ENCODE measurements at places on chromosomes 1 and 21.

DNA sequence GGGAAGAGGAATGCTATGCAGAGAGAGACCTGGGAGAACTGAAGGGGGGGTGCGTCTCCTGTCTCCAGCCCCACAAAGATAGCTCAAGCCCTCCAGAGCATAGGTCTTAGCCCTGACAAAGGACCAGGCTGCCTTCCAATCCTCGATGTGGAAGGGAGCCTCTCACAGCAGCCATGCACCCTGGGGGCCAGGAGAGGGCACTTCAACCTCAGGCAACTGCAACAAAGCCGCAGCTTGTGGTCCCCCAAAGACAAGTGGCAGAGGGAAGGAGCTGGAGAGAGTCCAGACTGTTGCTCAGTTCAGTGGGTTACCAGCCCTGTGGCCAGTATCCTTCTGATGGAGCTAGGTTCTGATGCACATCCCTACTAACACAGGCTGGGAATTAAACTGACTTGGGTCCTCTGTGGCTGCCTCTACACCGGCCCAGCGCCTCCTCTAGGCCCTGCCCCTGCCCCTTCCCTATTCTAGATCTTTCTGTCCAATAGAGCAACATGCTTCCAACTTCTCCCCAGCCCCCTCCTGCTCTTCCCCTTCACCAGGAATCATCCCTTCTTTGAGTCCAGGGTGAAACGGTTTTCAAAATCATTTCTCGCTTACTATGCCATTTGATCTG is 100.7 kb upstream of the SPATA6 start:
- DNase-seq, result peak; percentile 91

- no peak for DNase-seq
Measured at GRCh38 chr1:159877695-159878444, 15.4 kb upstream of the VSIG8 start.

GRCh38 chr1:25442178-25442577 is 11.5 kb downstream of the MACO1 start:
- DNase-seq, result no peak

DNA sequence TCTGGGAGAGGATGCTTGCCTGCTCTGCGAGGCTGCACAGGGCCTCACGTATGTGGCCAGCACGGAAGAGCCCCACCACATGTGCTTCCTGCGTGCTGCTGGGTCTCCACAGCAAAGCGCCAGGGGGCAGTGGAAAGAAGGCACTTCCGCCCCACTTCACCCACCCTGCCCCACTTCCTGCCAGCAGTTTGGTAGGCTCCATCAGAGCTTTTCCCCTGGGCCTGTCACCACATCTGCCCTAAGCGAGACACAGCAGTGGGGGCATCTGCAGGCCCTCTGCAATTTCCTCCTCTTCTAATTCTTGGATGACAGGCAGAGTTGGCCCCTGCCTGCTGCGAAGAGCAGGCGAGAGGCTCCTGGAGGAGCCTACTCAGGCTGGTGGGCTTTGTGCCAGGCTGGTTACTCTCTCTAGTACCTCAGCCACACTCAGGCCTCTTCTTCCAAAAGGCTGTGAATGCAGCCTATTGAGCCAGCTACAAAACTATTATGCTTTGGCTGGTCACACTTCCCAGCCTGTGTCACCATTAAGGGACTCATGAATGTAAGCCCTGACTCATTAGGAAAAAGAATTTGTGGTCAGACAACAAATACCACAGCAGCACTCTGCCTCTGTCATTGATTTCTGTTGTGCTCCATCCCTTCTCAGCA is 25.0 kb downstream of the CD244 start:
- DNase-seq, result peak; percentile 63

DNA sequence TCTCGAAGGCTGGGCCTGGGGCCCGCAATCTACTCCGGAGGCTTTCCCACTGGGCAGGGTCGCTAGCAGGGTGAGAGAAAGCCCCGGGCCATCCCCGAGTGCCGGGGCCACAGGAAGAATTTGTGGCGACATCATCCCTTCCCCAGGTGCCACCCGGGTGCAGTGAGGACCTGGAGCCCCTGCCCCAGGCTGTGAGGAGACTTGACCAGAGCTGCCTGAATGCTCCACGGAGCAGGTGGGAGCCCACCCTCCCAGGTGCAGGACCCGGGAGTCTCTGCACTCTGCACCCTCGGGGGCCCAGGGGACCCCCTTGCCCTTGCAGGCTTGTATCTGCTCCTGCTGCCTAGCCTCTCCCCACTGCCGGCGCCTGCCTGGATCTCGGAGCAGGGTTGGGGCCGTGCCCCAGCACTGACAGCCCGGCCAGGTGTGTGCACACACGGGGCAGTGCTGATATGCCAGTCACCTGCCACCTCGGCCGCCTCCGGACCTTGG is 67.5 kb upstream of the RGS7 start:
- no peak for DNase-seq

DNA sequence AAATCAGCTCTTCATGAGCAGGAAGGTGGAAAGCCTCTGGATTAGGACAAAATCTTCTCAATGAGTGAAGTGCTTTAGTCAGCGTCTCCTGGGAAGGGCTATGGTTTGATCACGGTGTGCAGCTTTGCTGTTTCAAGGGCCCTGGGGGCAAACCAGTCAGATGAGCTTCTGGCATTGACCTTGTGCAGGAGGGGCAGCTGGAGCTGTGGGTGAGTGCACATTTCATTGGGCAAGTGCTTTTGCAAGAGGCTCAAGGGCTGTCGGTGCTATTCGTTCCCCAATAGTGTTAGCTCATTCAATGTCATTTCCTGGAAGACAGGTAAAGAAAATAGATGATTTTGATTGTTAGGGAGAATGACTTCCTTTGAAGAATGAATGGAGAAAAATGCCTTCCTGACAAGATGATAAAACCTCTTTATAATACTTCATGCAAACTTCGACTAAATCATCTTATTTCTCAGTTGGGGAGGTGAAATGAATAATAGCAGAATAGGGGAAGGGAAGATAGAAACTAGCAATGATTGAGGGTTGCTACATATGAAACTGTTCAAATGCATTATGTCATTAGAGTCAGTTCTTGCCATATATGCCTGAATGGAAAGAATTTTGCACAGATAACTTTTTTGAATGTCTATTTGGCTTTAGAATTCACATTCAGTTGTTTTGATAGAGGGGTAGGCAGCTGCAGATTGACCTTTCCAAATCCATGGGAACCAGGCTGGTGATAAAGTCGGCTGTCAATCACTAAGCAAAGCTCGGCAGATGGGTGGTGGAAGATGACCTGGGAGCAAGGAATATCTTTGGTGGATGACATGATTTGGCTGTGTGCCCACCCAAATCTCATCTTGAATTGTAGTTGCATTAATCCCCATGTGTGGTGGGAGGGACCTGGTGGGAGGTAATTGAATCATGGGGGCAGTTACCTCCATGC is 12.9 kb upstream of the DISC1 start:
- DNase-seq, result no peak

DNA sequence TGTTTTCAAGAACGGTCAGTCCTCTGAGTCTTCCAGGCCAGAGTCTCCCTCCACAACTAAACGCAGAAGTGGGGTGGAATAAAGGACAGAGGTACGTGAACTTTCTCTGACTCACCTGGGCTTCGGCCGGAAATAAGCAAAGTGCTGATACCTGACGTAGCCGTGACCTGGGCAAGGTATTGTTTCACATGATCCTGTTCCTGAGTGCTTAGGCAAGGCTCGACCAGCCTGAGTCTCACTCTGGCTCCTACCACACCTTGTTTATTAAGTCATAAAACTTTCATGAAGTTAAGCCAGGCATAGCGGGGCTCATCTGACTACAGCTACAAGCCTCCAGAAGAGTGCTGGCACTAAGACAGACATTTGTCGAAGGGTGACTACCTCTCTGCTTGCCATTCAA is 327.5 kb downstream of the SETD4 start:
- no peak for DNase-seq

DNA sequence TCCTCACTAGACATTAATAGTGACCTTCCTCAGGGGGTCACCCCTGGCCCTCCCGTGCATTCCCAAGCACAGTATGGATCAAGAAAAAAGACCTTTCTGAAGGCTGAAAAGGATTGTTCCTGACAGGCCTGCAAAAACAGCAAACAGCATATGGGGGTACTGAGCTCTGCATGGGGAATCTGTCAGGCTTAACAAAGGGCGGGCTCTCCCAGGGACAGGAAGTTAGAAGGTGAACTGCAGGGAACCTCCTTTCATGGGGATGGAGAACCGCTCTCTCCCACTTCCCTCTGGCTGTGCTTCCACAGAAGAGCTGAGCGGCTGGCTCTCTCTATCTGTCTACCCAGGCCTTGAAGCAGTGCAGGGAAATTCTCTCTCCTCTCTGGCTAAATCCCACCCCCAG is 91.7 kb downstream of the DTL start:
- DNase-seq, result peak; percentile 37

DNA sequence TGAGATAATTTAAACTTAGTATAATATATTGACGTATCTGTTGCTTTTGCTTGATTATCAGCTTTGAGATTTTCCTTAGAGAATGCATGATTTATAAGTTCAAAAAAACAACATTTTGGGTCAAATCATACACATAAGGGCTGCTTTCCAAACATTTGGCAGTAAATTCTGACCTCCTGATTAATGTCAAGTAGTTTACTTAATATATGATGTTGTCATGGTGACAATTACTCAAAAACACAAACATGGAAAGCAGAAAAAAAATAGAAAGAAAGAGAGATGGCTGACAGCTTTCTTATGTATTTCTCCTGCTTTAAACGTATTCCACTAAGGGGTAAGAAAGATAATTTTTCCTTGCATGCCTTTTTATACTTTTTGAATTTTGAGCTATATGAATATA is 258.2 kb upstream of the C1orf105 start:
- peak; percentile 53 for DNase-seq

DNA sequence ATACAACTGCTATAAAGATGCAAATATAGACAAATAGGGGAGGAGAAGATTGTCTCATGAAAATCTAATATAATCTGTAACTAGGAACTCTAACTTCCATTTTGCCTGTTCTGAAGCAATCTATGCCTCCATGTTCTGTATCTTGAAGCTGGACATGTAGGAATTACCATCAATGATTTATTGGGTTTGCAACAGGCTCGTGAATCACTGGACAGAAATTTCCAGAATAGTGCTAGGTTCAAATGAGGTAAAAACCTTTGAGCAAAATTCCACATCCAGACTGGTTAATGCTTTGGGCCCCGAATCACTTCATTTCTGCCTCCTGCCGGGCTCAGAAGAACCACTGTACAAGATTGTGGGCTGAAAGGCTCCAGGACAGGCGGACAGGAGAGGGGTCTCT is 110.7 kb upstream of the CTTNBP2NL start:
- no peak for DNase-seq

DNA sequence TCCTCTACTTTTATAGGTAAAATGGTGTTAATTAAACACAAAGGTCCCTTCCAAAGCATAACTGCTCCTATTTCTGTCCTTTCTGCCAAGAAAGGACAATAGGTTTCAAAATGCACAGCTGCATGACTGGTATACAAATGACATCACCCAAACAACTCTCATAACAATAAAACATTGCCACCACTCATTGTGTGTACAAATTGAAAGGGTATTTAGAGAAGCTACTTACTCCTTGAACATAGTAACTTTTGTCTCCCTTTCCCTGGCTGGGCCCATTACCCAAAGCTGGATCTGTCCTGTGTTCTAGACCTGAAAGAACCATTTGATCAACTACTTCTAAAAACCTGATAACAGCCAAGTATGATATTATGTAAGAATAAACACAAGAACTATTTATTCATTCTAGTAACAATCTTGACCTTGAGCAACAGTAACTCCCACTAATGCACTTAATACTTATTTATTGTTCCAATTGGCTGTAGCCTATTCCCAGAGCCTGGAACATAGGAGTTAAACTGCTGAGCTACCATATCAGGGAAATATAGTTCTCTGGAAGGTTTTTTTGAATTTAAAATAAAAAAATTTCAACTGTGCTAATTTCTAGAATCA is 38.2 kb downstream of the TTLL7 start:
- no peak for DNase-seq

- no peak for DNase-seq
Measured at GRCh38 chr21:34179204-34179935, 106.0 kb downstream of the MRPS6 start.

DNA sequence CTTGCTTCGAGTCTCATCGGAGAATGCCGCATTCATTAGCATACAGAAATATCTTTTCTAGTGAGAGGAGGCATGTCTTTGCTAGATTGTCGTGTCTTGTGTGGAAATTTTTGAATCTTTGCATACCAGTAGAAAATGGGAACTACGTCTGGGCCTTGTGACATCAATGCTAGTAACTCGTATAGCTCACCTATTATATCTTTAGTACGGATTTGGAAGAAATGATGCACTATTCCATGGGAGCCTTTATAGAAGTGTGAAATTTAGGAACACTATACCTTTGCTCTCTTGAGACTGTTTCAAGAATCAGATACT is 835 bp downstream of the UHMK1 start:
- no peak for DNase-seq

DNA sequence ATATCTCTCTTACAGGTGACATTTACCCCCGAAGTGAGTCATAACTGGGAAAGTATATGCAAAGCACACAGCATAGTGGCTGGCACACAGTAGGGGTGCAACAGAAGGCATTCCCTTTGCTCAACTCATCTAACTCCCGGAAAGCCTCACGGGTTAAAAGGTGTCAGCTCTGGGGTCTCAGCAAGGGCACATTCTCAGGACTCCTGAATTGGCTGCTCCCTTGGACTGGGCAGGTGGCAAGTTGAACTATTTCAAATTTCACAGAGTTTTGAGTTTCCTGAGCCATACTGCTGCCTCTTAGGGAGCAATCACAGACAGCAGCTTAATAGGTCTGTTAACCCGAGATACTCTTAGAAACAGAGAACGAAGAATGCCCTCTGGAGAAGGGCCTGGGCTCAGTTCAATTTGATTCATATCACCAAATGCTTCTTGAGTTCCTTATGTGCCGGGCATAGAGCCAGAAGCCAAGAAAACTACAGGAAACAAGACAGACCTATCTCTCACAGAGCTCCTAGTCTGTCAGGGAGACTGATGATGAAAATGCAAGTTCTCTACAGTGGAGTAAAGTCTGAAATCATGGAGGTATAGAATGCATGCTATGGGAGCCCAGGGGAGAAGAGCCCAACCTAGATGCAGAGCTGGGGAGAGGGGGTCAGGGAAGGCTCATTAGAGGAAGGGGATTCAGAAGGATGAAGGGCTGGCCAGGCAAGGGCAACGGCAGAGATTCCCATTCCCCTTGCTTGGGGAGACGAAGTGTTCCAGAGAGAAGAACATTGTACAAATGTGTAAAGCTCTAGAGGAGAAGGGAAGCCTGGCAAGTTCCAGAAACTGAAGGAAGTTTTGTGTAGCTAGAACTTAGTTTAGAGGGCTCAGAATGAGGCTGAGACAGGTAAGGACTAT is 143.9 kb upstream of the HMGB4 start:
- no peak for DNase-seq

DNA sequence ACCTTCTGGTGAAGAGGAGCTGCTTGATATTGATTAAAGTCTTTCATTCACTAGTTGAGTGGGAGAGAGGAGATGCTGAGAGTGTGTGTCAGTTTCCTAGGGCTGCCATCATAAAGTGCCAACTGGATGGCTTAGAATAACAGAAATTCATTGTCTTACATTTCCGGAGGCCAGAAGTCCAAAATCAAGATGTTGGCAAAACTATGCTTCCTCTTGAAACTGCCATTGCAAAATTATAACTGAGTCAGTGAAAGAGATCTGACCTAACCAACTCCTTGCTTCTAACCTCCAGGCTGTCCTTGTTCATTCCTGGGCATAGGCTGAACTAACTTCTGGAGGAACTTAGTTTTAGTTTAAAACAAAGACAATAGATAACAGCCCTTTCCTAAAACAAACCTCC is 47.1 kb downstream of the PTGS2 start:
- no peak for DNase-seq
